Substantia nigra (tissue), 51 donors: ENCODE measurements at places on chromosomes 1 and 21.

DNA sequence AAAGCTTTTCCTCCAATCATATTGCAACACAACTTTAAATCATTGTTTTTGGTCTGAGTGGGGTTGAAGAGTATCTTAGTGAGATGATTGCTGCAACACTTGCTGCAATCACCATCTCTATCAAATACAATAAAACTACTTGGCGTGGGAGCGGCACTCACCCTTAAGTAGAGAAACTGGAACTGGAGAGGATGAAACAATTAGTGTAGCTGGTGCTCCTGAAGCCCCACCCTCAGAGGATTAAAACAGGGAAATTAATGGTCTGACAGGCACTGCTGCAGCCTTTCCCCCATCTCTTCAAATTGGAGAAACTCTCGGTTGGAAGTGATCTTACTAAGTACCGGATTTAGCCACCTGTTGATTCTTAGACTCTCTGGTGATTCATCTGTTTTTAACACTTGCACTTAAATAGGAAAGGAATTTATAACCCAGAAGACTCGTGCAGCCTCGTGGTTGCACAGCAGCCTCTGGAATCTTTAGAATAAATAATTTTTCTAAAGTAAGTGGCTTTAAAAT lies 80.5 kb upstream of the KIF26B start:
- no peak for DNase-seq

DNA sequence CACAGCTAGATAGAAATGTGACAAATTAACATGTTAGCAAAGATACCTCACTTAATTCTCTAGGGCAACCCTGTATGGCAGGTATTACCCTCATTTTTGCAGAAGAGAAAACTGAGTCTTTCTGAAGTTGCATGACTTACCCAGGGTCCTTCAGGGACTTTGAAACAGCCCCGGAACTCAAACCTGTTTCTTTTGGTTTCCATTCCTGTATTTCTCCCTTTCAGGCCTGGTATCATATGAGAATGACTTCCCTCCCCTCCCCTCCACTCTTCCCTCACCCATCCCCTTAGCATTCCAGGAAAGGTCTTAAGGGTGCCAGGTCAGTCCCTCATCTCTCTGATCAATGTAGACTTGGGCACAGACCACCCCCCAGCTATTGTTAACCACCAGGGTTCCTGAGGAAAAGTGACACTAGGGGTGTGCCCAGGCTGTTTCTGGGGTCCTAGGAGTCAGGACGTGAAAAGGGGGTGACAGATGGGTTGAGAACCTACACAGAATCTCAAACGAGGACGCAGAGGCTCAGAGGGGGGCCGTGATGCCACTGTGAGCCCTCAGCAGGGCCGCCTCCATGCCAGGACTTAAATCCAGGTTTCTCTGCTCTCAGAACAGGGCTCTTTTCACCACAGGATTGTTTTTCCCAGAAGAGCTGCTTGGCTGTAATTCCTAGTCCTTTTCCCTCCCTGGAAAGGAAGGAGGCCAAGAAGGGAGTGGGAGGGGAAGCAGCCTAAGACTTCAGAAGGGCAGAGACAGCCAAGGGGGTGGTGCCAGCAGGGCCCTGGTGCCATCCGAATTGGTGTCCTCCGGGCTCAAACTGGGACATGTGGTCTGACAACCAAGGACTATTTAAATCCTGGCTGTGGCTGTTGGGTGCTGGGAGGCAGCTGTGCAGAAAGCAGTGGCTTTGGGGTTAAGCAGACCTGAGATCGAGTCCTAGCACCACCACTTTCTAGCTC lies 2.1 kb upstream of the WASF2 start:
- DNase-seq, result peak; percentile 37

DNA sequence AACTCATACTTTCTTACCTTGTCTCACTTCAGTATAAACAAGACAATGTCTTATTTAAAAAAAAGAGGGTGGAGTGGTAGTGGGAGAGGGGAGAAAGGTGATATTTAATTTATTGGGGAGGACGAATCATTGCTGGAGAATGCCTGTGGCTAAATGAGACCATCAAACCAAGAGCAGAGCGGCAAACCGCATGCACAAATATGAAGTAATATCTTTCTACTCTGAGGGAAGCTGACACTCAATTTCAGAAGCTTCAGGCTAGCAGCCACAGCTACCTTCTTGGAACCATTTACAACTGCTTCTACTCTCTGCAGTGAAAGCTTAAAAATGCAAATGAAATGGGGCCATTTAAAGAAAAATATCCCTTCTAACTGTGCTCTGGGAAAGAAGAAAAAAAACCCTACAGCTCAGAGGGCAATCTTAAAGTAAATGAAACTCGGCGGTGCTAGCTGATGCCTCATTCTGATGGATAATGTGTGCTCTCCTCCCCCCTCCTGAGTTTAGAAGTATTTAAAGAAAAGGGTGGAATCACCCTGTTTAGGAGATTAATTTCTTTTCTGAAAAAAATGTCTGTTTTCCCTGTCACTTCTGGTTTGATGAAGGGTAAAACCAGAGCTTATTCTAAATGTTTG lies 178.2 kb upstream of the CAMK1G start:
- no peak for DNase-seq

GRCh38 chr1:91303165-91303564 lies 101.5 kb downstream of the HFM1 start:
- DNase-seq, result no peak

DNA sequence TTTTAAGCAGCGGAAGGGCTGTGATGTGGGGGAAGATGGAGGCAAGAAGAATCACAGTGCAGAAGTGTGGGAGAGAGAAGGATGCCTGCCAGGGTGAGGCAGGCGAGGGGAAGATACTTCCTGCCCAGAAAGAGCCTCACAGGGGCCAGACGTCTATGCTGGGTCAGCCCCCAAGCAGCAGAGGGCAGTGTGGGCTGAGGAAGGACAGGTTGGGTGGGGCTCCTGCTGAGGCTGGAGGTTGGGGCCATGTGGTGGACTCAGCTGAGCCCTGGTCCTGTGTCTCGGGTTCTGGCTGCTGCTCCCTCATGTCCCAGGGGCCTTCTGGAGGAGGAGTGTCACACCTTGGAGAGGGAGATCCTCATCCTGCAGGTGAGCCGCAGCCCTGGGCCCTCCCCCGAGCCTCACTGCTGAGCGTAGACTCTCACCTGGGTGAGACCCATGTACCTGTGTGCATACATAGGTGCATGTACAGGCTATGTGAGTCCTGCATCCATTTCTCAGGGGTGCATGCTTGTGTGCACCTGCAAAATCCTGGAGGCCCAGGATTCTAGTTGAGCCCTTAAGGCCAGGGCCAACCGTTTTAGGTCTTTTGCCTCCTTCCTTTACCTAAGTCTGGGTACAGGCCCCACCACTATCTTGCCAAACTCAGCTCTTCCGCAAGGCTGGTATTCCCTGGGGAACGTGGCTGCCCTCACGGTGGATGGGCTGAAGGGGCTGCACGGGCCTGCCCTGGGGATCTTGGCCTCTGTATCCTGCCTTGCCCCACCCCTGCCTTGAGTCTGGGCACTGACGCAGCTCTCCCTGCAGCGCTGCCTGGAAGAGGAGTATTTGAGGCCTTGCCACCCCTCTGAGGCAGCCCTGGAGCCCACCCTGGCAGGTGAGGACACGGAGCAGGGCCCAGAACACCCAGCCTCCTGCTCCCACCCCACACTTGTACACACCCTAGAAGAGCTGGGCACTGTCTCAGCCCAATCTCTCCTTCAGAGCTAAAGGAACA lies 3.7 kb downstream of the CCDC24 start:
- no peak for DNase-seq

GRCh38 chr1:101247404-101248287 lies 10.8 kb downstream of the S1PR1 start:
- no peak for DNase-seq

GRCh38 chr1:204506969-204507316 lies 9.3 kb upstream of the MDM4 start:
- peak; percentile 65 for DNase-seq

- DNase-seq, result no peak
Measured at GRCh38 chr1:106121728-106122127, 934.7 kb upstream of the PRMT6 start.

- DNase-seq, result no peak
Measured at GRCh38 chr21:15651172-15651571, 78.6 kb upstream of the USP25 start.

DNA sequence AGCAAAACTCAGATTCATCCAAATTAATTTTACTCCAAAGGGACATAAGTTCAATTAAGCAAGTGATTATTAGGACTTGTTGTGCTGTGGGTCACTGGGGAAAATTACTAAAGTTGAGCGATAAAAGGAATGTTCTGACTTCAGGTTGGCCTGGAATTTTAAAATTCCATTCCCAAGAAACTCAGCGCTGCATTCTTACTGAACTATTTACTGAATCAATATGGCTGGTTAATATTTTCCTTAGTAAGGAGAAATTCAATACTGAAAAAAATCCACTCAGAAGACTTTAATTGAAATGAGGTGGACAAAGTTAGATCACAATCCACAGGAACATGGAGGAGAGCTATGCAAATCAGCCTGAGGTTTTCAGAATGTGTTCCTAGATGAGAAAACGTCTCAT lies 578.9 kb upstream of the NR5A2 start:
- DNase-seq, result no peak

DNA sequence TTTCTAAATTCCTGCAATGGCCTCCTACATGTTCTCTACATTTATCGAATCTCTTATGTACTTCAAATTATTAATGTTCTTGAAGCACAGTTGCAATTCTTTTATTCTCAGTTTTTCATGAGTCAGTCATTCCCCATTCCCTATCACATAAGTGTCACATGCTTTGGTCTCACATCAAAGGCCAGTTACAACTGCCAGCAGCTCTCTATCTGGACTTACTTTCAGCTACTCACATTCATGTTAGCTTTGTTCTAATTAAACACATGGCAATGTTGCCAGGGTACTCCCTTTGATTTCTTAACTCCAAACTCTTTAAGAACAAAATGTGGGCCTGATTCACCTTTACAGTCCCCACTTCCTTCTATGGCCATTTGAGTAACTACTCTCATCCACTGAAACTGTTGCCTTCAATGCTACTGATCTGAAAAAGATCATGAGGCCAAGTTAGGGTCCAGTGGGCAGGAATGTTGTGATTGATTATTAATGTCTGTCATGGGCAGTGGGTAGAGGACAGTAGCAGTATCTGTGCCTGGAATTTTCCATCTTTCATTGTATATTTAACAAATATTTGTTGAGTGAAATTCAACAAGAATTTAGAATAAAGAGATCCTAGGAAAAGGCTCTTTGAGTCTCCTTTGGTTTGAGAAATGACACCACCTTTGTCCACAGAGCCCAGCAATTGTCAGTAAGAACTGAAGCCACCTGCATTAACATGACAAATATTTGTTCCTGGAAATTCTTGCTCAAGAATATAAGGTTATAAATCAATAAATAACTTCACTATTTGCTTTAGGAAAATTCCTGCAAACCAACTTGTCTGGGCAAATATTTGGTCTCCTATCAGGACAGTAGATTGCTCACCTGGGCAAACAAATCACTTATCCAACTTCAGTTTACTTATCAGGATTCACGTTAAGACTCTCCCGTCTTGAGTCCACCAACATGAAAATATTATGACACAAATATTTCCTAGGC lies 153.6 kb upstream of the SAMSN1 start:
- DNase-seq, result no peak

DNA sequence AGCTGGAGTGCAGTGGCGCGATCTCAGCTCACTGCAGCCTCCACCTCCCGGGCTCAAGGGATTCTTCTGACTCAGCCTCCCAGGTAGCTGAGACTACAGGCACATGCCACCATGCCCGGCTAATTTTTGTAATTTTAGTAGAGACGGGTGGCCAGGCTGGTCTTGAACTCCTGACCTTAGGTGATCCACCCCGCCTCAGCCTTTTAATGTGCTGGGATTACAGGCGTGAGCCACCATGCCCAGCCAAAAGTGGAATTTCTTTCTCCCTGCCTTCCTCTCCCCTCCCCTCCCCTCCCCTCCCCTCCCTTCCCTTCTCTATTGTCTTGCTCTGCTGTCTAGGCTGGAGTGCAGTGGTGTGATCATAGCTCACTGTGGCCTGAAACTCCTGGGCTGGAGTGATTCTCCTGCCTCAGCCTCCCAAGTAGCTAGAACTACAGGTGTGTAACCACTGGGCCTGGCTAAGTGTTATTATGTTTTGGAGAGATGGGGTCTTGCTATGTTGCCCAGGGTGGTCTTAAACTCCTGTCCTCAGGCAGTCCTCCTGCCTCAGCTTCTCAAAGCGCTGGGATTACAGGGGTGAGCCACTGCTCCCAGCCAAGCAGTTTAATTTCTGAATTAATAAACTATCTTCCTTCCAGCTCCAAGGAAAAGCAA lies 10.0 kb upstream of the MACF1 start:
- no peak for DNase-seq

- no peak for DNase-seq
Measured at GRCh38 chr1:21901473-21901847, 35.6 kb downstream of the HSPG2 start.

DNA sequence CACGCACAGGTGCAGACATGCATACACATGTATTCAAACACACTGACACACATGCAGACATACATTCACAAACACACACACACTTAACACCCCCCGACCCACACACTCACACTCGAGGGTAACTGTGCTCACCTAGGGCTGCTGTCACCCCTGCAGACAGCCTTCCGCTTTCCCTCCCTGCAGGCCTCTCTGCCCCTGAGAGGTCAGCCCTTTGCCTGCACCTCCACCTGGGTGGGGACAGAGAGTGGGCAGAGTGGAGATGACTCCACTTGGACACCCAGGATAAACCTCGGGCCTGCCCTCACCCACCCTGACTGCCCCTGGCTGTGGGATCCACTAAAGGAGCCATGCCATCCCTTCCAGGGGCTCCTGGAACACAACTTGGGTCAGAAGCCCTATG lies 264.3 kb downstream of the PTPRU start:
- no peak for DNase-seq

- no peak for DNase-seq
Measured at GRCh38 chr21:36507397-36508018, 27.6 kb upstream of the CLDN14 start.

- DNase-seq, result no peak
Measured at GRCh38 chr1:29849038-29849750, 612.9 kb downstream of the PTPRU start.

GRCh38 chr1:25566730-25567341 lies 23.4 kb downstream of the LDLRAP1 start:
- peak; percentile 39 for DNase-seq

DNA sequence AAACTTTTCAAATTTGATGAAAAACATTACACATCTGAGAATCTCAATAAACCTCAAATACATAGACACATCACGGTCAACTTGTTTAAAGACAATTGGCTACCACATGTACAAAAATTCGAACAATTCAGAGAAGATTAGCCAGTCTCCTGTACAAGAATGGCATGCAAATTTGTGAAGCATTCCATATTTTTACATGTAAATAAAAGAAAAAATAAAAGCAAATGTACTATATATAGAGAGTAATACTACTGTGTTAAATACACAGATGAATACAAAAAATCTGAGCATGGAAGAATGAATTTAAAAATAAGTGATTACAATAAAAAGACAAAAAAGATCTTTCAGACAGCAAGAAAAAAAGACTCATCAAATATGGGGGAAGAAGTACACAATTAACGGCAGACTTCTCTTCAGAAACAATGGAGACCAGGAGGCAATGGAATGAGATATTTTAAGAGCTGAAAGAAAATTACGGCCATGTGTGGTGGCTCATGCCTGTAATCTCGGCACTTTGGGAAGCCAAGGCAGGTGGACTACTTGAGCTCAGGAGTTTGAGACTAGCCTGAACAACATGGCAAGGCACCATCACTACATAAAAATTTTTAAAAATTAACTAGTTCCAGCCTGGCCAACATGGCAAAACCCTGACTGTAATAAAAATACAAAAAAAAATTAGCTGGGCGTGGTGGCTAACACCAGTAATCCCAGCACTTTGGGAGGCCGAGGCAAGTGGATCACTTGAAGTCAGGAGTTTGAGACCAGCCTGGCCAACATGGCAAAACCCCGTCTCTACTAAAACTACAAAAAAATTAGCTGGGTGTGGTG lies 23.2 kb downstream of the HAX1 start:
- DNase-seq, result no peak
